ENCODE measurements at places on chromosomes 7 and 10.

GRCh38 chr7:148356303-148356702, 234.3 kb upstream of the C7orf33 start:
- DNase-seq = no peak

GRCh38 chr7:12103948-12104347, 107.1 kb upstream of the TMEM106B start:
- DNase-seq = no peak

GRCh38 chr7:5774136-5774535, 7.3 kb downstream of the RNF216 start:
- DNase-seq = no peak

- DNase-seq = no peak
These were observed 171.2 kb downstream of the ZNF365 start for GRCh38 chr10:62545160-62546066.

- peak; percentile 36 for DNase-seq
These were observed 238.0 kb upstream of the INHBA start for GRCh38 chr7:41940760-41941343.

DNA sequence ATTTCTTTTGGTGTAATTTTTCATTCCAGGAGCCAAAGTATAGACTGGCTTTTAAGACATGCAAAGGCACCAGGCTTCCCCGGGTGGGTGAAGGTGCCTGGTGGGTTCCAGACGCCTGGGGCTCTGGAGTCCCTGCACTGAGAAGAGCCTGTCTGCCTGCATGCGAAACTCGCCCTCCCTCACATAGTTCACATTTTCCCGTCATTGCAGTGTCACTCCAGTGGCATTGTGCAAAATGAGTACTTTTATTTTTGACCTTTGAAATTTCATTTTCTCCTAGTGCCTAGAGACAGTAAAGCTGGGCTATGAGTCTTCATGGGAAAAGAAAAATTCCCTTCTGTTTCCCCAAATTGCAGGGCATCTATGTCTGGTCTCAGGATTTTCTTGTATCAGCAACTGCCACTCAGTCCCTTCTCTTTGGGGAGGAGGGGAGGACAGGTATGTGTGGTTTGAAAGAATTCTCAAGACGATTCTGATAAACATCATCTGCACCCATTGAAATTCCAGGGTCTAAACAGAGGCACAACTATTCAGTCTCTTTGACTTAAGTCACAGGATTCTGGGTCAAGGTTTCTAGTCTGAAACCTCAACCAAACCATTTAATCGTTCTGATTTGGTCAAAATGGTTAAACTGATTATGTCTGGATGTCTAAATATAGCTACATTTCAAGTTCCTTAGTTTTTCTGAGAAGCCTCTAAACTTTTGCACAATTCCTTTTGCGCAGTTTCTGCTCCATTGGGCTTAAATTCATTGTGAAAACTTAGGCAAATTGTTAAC, 107.8 kb downstream of the CYP26A1 start:
- no peak for DNase-seq

DNA sequence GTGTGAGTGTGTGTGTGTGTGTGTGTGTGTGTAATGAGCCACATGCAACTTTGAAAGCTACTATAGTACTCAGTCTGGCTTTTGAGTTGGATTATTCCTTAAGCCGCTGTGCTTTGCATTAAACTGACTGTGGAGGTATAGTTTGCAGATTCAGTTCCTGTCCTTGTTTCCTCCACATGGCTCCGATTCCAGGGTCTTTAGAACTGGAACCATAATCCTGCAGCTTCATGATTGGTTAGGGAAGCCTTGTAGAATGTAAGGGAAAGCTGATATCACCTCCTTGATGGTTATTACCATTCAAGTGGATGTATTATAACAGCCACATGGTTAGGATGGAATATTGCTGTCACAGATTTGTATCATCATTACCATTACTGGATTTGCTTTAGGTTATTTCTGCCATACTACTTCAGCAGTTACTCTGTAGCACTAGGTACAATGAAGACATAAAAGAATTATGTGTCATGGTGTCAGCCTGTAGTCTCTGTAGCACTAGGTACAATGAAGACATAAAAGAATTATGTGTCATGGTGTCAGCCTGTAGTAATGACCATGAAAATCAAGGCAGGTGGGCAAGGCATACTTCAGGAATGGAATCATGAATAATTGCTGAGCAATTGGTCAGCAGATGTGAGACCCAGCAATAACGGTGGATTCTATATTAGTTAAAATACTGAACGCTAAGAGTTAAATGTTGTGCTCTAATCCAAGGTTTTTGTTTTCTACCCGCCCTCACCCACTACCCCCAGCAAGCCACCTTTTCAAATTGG, 275.1 kb upstream of the FZD1 start:
- DNase-seq = no peak

GRCh38 chr10:11403116-11403515, 208.3 kb downstream of the USP6NL start:
- peak; percentile 28 for DNase-seq

- DNase-seq = no peak
These were observed 112.4 kb downstream of the ELMO1 start for GRCh38 chr7:37336259-37336658.

DNA sequence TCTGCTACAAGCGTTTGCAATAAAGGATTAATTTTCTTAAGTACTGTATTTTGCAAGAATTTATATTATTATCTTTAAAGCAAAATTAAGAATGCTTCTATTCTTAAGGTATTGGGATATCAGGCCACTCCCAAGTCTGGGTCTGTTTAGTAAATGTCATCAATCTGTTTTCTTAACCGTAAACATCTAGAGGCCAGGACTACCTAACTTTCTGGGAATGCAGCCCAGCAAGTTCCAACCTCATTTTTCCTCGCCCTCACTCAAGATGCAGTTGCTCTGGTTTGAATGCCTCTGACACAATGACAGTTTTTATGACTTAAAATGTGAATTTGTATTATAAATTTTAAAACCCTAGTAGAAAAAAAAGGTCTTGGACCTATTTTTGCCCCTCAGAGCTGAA, 143.5 kb downstream of the INHBA start:
- no peak for DNase-seq

DNA sequence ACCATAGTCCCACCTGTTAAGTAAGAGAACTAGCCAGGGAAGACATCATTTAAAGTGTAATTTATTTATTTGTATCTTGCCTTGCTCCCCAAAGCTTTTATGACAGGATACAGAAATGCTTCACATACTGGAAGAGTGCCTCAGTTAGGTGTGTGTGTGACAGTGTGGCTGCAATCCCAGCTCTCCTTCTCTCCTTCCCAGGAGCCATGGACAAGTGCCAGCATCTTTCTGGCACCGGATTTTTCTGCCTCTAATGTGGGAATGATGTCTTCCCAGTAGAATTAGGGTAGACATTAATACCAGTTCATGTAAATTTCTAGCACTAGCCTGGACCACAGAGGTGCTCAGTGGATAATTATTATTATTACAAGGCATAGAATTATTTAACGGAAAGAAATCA, 30.3 kb upstream of the ATXN7L1 start:
- DNase-seq = no peak

DNA sequence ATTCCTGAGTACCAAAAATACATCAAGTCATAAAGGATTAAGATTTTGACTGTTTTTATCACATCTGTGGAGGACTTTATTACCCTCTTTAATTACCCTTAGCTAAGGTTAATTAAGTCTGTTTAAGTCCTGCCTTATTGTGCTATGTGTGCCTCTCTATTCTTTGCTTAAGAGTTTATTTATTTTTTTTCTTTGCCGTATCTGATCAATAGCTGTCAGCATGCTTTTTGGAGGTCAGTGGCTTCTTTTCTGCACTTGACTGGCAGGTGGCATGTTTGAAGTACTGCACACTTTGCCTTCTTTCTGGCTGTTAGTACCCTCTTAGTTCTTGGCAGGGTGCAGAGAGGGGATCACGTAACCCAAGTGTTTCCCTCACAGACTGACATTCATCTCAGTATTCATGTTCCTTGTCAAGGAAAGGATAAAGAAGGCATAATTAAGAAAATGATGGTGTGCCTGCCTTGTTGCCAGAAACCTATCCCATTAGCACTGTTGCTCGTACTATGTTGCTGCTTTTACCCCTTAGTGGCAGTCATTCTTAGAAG, 225.8 kb downstream of the EXOC4 start:
- no peak for DNase-seq

GRCh38 chr10:6385665-6386064, 182.9 kb downstream of the PFKFB3 start:
- no peak for DNase-seq
